Cardiac septum (tissue), 1 donor: ENCODE measurements at places on chromosomes 12 and 14. TPM values are rescaled to one million over a fixed set of nuclear protein-coding genes. Genes with fewer than 3 reads are reported as not detected.

The SYNDIG1L gene
- not detected for total RNA-seq

The ARHGAP9 gene
- total RNA-seq, result 5.9 TPM

The RNASE3 gene
- not detected for total RNA-seq

The GPD1 gene
- 5.1 TPM for total RNA-seq

The SLC35F4 gene
- not detected for total RNA-seq
